ENCODE measurements at places on chromosomes 2 and 18. TPM values are rescaled to one million over a fixed set of nuclear protein-coding genes. Genes with fewer than 3 reads are reported as not detected.

The SULT1C4 gene
- total RNA-seq = 10.9 TPM

The LRRC30 gene
- not detected for total RNA-seq

The IL1B gene
- total RNA-seq = 14.6 TPM

The CCDC74B gene
- total RNA-seq = 12.5 TPM

The SH3RF3 gene
- total RNA-seq = 12.4 TPM

GRCh38 chr2:118348380-118349034 lies 260.2 kb downstream of the INSIG2 start:
- no peak for DNase-seq

GRCh38 chr2:17615728-17616351 lies 75.3 kb downstream of the VSNL1 start:
- DNase-seq = no peak

DNA sequence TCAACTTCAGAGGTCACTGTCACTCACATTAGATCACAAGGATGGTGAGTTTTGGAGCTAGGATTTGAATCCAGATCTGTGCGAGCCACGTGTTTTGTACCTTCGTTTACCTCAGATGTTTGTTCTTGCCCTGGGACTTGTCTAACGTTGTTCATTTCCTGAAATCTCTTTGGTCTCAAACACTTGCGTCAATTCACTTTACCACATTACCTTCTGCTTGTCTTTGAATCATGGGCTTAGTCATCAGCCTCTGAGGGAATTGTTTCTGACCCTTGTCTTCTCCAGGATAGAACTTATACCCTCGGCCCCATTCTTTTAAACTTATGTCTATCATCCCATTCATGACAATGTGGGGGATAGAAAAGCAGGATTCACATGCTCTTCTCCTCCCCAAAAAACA lies 282.7 kb downstream of the DCDC2C start:
- DNase-seq = no peak

GRCh38 chr18:75324686-75325257 lies 102.7 kb downstream of the SMIM21 start:
- no peak for DNase-seq
